Lung (tissue), 17 donors: ENCODE measurements at places on chromosomes 7 and 10. TPM values are rescaled to one million over a fixed set of nuclear protein-coding genes. Genes with fewer than 3 reads are reported as not detected.

The CRYGN gene
- total RNA-seq: 0.34 TPM

GRCh38 chr7:150716368-150716767 is at the start of gene GIMAP1:
GIMAP1 (plus strand) TSS chr7:150716613; CDS start chr7:150719048, 2,435 bp downstream.
- peak; percentile 37 for DNase-seq

DNA sequence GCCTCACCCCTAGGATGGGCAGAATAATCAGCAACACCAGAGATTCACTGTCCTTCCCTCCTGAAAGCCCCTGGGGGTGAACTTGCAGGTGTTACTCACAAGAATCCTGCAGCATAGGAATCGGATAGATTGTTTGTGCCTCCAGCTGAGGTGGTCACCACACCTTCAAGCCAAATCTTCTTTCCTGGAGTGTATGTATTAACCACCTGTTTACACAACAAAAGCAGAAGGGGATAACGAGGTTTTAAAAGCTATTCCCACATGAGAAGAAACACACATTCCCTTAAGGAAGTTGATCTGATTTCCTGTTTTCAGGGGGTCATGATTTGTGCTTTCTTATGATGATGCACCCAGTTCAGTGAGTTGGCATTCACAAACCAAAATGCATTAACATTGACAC is 173.8 kb upstream of the HPS1 start:
- no peak for DNase-seq

DNA sequence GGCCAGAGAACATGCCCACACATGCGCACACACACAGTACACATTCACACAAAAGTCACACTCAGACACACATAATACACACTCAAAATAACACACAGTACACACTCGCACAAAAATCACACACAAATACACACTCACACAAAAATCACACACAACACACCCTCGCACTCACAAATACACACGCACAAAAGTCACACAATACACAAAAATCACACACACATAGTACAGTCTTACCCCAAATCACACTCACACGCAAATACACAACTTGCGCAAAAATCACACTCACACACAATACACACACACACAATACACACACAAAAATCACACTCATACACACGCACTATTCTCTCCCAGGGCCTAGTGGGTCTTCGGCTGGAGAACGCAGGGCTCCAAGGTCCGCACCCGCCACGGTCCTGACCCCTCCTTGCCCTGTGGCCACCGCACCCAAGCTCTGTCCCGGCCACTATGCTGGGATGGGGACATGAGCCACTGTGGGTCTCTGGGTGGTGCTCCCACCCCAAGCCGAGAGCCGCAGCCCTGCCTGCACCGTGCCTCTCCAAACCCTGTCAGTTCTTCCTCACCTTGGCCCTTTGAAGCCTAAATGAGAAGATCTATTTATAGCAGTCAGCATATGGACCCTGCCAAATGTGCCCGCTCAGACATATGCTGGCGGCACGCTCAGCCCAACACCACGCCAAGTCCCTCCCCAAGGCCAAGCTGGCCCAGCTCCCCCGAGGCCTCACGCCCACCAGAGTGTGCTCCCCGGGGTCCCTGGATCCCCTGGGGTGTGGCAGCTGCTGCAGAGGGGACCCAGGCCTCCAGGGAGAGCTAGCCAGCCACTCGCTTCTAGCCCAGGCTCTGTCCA is 55.9 kb downstream of the ELFN1 start:
- no peak for DNase-seq

The FAM221A gene
- 18.3 TPM for total RNA-seq
